ACHN (cell line): ENCODE measurements at places on chromosomes 1 and 21.

DNA sequence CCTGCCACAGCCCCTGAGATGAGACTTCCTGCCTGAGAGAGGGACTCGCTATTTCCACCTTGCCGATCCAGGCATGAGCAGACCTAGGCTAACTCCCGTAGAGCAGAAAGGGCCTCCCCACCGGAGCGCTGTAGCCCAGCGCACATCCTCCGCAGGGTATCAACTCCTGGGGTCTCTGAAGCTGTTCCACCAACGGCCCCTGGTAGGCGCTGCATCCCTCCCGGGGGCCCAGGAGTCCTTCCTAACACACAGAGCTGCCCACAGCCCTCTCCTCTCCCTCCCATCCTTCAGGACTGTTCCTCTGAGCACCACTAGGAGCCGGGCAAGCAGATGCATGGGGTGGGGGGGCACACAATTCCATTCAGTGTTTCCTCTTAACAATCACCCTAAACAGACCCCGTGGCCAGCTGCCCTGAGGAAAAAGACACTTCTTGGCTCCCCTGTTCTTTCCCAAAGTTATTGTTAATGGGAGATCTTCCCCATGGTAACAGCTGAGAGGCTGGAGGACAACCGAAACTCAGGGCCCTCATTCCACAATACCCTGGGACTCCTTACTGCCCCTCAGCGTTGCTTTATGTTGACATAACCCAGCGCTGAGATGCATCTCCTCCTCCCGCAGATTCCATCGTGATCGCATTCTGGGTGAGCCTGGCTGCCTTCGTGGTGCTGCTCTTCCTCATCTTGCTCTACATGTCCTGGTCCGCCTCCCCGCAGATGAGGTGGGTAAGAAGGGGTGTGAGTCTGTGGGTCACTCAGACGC, 7.5 kb downstream of the MRAP start:
- no peak for DNase-seq

DNA sequence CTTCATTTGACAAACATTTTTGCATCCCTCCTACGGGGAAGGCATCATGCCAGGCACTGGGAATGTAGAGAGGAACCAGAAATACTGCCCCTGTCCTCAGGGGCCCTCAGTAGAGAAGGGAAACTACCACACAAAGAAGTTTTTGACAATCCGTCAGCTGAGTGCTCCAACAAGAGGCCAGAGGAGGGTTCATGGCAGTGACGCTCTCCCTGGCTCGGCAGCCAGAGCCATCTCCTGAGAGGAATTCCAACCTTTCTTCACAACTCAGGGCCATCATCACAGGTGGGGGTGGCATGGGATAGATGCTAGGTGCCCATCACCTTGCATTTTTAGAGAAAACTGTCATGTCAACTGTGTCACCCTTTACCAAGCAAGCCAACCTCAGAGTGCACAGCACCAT, 154.1 kb downstream of the HIVEP3 start:
- no peak for DNase-seq

DNA sequence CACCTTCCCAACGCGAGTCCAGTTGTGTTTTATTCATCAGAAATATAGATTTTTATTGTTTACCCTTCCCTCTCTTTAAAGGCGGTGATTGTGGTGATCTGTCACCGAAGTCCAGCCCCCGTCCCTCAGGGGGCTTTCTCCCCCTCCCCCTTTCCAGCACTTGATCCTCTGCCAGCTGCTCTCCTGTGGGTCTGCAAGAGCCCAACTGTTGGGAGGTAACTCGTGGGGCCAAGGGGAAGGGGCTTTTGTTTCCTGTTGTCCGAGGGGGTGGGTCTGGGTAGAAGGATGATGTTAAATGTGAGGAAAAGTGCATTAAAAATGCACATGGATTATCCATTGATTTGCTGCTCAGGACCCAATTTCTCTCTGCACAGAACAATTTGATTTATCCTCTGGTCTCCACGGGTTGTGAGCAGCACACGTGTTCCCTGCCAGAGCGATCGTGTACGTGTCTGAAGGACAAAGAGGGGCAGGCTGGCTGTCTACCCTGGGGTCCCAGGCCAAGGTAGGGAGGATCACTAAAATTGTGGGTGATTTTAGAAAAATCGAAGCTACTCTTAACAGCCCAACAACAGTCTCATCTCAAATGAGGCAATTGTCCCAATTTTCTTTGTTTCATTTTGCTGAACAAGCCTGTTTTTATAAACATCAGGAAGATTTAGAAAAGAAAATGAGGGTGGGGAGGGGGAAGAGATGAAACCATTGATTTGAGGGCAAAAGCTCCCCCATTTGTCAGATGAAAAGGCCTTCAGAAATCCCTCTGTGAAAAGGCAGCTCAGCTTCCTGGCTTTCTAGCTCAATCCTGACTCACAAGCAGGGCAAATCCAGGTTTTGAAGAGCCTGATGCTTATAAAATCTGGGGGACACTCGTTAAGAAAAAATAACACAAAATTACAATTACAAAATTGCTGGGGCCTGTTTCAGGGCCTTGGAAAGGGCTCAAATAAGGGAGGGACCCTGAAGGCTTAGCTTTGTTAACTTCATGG, 176.2 kb downstream of the RHOU start:
- DNase-seq, result no peak

DNA sequence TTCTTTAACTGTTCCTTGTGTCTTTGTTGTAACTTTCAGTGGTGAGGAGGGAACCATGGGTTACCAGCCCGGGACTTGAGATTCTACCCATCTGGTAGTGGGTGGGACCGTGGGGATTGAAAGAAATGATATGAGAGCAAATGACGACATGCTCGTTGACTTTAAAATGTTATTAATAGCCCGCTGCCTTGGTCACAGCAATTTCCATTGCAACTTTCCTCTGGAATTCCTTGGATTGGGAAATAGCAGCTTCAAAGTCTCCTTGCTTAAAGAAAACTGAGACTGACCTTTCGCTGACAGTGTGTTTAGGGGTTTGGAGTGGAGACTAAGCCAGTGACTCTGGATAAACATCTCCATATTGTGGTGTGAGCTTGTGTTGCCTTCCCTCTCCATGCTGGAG, 44.2 kb upstream of the MARK1 start:
- DNase-seq, result no peak

- peak; percentile 92 for DNase-seq
Observed at GRCh38 chr1:159854693-159855192, 7.7 kb downstream of the VSIG8 start.

- DNase-seq, result no peak
Observed at GRCh38 chr1:202798260-202798659, 10.0 kb downstream of the KDM5B start.

- DNase-seq, result no peak
Observed at GRCh38 chr1:114159941-114160340, 6.3 kb upstream of the SYT6 start.

GRCh38 chr1:187336441-187337168, 507.9 kb downstream of the PLA2G4A start:
- peak; percentile 5 for DNase-seq

GRCh38 chr1:154117642-154118041, 37.2 kb downstream of the NUP210L start:
- DNase-seq, result no peak

DNA sequence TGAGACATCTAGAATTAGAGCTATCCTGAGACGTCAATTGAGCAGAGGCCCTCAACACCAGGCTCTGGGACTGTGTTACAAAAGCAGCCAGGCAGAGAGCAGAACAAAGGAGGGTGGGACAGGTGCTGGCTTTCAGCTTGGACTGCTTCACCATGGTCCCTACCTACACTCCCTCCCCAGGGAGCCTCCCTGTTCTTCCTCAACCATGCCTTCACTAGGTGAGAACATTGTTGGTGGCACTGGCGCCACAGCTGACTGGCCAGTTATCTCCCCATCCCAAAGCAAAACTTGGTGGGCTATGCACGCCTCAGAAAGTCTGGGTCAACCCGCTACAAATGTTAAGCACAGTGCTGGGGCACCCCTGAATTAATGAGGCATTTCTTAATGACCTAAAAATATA, 87.8 kb downstream of the NMNAT2 start:
- no peak for DNase-seq

GRCh38 chr1:200346700-200347099, 63.1 kb downstream of the ZNF281 start:
- DNase-seq, result no peak

- DNase-seq, result no peak
Observed at GRCh38 chr1:113241237-113241636, 149.1 kb upstream of the MAGI3 start.

DNA sequence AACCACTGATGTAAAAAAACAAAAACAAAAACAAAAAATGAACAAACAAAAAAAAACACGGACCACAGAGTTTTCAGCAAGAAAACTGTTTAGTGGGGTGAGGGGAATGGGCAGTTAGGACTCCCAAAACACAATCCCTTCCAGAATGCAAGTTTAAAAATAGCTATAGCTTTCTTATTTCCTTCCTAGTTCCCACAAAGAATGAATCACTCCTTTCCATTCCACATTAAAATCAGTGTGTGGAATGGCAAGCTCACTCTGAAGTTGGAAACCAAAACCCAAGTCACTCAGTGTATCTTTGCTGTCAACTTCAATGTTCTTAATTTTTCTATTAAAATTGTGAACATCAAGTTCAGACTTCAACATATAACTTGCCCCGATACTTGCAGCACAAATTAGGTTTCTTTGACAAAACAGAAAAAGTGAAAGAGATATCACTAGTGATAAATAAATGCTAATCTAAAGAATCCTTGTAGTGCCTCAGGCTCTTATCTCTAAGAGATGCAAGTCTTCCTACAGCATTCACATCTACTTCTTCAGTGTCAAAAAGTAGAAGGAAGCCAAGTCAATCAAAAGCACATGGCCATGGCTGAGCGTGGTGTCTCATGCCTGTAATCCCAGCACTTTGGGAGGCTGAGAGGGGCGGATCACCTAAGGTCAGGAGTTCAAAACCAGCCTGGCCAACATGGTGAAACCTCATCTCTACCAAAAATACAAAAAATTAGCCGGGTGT, 45.5 kb downstream of the TOR3A start:
- no peak for DNase-seq

DNA sequence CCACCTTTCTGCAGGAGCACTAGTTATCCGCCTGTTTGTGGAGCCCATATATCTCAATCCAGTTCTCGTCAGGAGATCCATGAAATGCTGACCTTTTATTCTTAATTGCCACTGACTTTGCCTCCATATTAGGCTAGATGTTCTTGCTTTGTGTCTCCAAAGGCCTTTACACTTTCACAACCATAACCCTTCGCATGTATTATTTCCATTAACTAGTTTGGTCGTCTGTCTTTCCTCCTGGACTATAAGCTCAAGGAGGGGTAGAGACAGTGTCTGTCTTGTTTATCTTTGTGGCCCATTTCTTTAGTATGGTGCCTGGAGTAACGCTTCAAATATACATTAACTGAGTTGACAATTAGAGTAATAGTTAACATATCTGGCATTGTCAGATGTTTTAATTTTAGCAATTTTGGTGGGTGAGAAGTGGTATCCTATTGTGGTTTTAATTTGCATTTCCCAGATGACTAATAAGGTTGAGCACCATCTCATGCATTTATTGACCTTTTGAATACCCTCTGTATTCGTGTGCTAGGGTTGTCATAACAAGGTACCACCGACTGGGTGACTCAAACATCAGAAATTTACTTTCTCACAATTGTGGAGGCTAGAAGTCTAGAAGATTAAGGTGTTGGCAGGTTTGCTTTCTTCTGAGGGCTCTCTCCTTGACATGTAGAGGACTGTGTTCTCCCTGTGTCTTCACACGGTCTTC, 21.7 kb upstream of the IL12RB2 start:
- DNase-seq, result no peak

- DNase-seq, result no peak
Observed at GRCh38 chr1:183303901-183304300, 114.3 kb downstream of the NMNAT2 start.
